ENCODE measurements at places on chromosomes 5 and 9.

GRCh38 chr5:164844348-164844747 lies 1338.9 kb downstream of the MAT2B start:
- DNase-seq = no peak

GRCh38 chr5:58794875-58795274 lies 212.0 kb downstream of the RAB3C start:
- no peak for DNase-seq

GRCh38 chr5:33257807-33258429 lies 182.8 kb upstream of the TARS1 start:
- DNase-seq = no peak

- DNase-seq = no peak
Measured at GRCh38 chr5:83750749-83751148, 30.1 kb upstream of the HAPLN1 start.

DNA sequence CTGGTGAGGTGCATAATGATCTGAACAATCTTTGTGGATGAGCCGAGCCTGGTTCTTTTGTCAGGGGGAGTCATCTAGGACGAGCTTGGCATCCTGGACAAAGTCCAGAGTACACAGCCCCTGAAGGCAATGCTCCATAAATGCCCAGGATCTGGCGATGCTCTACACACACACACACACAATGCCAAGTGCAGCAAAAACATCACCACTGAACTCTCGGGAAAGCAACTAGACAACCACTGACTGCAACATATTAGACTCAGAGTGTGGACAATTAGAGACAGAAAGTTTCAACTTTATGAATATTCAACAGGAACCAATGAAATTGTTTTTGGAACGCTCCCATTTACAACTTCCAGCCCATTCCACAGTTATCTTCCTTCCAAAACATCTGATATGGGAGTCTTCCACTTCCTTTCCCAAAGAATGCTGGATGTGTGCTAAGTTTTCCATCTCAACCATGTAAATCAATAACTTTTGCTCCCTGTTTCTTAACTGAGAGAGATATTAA lies 227.6 kb upstream of the ANKRD55 start:
- DNase-seq = no peak

GRCh38 chr9:122827761-122828093 lies 661 bp downstream of the PDCL start:
- DNase-seq = no peak

GRCh38 chr9:19298436-19299000 lies 68.0 kb downstream of the DENND4C start:
- no peak for DNase-seq

- DNase-seq = no peak
Measured at GRCh38 chr9:3947588-3947845, 352.4 kb downstream of the GLIS3 start.

DNA sequence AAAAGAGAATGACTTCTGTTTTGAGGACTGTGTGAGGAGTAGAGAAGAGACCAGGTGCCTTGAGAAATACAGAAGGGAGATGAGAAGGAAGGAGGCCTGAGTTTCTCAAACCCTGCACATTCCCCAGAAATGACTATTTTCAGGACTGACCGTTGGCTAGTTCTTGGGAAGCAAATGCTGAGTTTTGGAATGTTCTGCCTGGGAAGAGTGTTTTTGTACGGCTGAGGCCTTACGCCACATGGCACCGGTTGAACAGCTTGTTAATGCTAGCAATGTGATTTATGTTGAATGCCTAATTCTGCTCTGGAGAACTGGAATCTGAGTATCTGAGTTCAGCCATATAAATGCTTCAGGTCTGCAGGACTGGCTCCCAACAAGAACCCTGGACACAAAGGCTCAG lies 152.7 kb upstream of the ADAMTS16 start:
- no peak for DNase-seq

DNA sequence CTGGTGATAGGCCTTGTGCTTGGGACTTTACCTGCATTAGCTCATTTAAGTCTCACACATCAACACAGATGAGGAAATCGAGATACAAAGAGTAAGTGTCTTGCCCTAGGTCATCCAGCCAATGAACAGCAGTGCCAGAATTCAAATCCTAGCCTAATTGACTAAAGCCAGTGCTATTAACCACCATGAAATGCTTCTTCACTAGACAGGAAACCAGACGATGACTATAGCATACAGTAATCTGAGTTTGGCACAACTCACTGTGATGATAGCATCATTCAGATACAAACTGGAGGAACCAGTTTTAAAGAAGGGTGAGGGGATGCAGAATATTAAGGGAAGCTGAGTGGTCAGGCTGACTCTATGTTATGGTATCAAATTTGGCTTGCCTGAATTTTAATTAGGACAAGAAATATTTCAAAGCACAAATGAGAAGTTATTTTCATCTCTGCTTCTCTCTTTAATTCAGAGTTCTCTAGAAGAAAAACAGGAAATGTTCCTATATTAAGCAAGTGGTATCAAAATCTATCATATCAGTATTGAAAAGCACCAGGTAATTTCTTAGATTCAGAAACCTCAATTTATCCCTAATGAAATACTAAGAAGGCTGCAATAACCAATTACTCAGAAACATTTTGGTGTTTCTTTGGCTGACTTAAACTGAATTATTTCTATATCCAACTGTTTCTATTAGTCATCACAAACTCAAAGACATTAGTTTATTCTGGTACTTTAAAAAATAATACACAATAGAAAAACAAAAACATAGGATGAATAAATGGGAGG lies 147.0 kb upstream of the RASA1 start:
- no peak for DNase-seq

GRCh38 chr9:4366591-4367330 lies 66.9 kb upstream of the GLIS3 start:
- DNase-seq = no peak

GRCh38 chr5:51484326-51484725 lies 101.1 kb downstream of the ISL1 start:
- no peak for DNase-seq

- no peak for DNase-seq
Measured at GRCh38 chr5:114467729-114468128, 105.9 kb downstream of the KCNN2 start.

DNA sequence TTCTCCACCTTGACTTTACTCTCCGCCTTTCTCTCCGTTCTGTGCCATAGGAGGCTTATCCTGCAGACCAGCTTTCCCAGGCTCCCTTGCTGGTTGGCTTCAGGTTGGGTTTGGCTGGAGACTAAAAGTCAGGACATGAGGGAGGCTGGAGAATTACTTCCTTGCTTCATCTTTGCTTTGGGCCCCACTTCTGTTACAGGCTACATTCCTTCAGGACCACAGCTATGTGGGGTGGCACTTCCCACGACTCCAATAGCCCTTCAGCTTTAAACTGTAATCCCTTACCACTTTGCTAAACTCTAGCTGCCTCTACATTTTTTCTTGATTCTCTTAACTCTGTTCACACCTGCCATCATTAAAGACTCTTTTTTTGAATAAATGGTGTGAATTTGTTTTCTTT lies 186.7 kb upstream of the NR4A3 start:
- no peak for DNase-seq

- no peak for DNase-seq
Measured at GRCh38 chr5:154714266-154714986, 40.8 kb upstream of the LARP1 start.

GRCh38 chr9:16532272-16532671 lies 338.2 kb downstream of the BNC2 start:
- no peak for DNase-seq

GRCh38 chr5:80069918-80070318 lies 34.8 kb downstream of the THBS4 start:
- no peak for DNase-seq

- no peak for DNase-seq
Measured at GRCh38 chr9:87255431-87256155, 242.1 kb upstream of the DAPK1 start.

- no peak for DNase-seq
Measured at GRCh38 chr5:31471916-31472315, 60.0 kb downstream of the DROSHA start.

- DNase-seq = no peak
Measured at GRCh38 chr9:130590305-130590704, 10.9 kb downstream of the FUBP3 start.

DNA sequence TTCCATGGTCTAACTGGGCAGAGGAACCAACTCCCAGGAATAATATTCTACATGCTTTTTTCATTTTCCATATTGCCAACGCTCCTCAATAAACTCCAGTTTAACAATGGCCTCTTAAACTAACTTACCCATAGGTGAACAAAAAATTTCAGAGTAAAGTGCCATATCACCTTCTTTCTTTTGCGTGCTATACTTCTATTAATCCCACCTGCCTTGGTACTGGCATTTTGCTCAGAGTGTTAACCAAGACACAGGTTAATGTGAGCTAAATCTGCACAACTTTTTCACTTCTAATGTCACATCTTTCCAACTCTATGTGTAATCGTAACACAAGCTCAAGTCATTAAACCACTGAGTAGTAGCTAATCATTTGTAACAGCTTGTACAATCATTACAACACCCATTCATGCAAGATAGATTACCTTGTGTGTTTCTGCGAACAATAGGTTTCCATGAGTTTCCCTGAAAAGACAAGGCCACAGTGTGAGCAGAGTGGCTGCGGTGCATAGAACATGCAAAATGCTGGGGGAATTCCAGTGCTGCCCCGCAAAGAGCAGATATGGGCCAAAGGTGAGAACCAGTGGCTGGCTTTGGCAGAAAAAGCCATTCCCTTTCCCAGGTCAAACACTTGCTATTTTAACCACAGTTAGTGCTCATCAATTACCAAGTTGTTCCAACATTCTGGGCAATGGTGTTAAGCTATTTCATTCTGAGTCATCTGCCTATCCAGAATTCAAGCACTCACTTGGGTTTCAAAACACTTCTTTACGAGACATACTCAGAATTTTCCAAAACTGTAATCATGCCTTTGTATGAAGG lies 42.8 kb downstream of the TIMD4 start:
- DNase-seq = peak; percentile 47

DNA sequence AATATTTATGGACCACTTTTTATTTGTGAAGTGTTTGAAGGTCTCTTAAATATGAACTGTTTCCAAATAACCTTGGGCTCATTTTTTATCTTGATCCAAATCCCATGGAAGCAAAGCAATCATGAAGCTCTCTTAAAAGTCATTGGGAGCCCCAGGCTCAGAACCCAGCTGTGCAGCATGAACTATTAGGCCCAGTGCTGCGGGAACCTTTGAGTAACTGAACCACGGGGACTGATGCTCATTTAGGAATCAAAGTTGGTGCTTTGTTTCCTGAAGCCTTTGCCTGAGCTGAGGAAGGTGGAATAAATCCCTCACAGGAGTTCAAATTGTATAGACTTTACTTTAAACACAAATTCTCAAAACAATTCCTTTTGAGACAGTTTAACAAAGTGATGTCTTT lies 27.8 kb downstream of the MAT2B start:
- no peak for DNase-seq

DNA sequence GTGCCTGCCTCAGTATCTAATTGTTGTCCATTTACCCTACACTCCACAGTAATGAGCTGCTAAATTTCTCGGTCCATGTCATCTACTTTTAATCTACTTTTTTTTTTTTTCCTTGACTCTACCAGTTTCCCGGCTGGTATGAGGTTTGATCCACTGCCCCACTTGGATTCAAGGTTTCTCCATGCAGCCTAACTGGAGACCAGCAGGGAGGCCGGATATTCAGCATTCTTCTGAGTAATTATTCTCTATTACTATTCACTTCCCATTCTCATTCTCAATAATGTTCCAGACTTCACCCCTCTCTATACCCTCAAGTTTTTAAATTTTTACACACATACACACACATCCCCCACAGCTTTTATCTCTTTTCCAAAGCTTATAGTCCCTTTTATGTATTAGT lies 51.0 kb upstream of the SUSD1 start:
- no peak for DNase-seq

DNA sequence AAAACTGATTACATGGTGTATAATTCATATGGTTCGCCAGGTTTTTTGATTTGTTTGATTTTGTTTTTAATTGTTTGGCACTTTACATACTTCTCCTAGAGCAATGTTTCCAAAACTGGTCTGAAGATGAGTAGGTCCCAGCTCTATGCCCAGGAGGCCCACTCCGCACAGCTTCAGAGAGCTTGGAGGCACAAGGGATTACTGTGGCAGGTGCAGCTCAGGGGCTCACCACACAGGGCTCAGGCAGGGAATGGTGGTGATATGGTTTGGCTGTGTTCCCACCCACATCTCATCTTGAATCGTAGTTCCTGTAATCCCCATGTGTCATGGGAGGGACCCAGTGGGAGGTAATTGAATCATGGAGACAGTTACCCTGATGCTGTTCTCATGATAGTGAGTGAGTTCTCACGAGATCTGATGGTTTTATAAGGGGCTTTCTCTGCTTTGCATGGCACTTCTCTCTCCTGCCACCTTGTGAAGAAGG lies 296.6 kb downstream of the MED10 start:
- no peak for DNase-seq
